ENCODE measurements at places on chromosomes 12 and 14.

GRCh38 chr14:91980157-91980556 lies 32.7 kb upstream of the FBLN5 start:
- no peak for DNase-seq

GRCh38 chr14:86858031-86858430 lies 1135.0 kb downstream of the GALC start:
- no peak for DNase-seq

GRCh38 chr12:104108755-104109445 lies 29.1 kb downstream of the NFYB start:
- peak; percentile 90 for DNase-seq

- no peak for DNase-seq
Measured at GRCh38 chr12:92432724-92433441, 269.9 kb upstream of the PLEKHG7 start.

DNA sequence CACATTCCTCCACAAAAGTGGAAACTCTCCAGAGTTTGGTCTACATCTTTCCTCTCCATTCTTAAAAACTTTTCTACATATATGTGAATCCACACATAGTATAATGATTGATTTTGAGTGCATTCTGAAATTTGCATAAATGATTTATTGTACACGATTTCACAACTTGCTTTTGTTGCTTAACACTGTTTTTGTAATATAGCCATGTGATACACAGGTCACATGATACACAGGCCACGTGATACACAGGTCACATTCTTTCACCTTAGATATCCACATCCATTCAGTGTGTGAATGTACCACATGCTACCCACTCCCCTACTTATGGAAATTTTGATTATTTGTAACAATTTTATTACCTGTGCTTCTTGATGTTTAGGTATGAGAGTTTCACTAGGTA lies 319.1 kb downstream of the ZFP36L1 start:
- DNase-seq, result no peak

DNA sequence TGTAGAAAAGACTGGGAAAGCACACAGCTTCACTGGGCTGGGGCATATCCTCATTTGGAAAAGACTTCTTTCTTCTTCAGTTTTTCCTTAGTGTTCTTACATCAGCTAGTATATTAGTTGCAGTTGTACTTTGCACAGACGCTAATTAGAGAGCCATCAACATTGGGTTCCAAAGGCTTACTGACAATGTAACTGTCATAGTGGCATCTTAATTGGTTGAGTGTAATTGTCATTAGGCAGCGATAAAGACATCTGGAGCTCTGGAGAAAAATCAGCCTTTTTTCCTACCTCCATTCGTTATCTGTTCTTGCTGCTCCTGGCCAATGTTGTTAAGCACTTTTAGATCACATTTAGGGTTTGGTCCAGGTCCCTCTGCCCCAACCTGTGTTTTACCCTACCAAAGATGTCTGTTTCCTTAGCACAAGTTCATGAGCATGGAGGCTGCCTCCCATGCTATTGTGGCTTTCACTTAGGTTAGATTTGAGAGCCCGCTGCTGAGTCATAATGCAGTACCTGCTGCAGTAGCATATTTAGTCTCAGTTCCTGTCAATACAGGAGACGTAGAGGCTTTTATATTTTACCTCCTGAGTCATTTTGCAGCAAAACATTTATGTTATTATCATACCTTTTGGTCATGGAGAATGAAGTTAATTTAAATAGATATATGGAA lies 49.2 kb downstream of the FBXW8 start:
- peak; percentile 42 for DNase-seq

DNA sequence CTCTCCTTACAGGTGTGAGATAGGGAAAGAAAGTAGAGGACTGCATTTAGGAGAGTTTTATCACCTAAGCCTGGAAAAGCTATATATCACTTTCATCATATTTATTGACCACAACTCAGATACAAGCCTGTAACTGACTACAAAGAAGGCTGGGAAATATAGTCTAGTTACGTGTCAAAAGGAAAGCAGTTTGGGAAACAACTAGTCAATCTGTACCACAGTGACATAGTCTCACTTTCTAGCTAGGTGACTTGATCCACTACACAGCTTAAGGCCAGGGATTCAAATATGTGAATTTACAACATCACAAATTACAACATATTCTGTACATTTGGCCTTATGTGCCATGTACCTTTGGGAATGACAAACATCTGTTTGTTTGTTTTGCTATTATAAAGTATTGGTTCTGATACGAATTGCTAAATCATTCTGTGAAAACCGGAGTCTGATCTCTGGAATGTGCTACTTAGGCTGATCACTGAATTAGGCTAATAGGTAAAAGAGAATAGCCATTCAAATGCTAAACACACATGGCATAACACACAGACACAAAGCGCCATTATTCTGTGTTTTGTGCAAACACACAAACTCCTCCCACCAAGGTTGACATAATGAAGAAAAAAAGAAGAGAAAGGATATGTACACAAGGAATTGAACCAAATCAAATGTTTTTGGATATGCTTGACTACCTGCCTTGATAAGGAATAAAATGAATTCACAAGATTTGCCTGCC lies 279.8 kb downstream of the DUSP6 start:
- no peak for DNase-seq

- no peak for DNase-seq
Measured at GRCh38 chr12:101186291-101186690, 23.7 kb downstream of the SLC5A8 start.

- no peak for DNase-seq
Measured at GRCh38 chr12:7716381-7716780, 5.1 kb downstream of the DPPA3 start.

- no peak for DNase-seq
Measured at GRCh38 chr14:51996148-51996746, 6.9 kb downstream of the RTRAF start.

GRCh38 chr14:25803386-25804018 lies 753.6 kb upstream of the STXBP6 start:
- no peak for DNase-seq

DNA sequence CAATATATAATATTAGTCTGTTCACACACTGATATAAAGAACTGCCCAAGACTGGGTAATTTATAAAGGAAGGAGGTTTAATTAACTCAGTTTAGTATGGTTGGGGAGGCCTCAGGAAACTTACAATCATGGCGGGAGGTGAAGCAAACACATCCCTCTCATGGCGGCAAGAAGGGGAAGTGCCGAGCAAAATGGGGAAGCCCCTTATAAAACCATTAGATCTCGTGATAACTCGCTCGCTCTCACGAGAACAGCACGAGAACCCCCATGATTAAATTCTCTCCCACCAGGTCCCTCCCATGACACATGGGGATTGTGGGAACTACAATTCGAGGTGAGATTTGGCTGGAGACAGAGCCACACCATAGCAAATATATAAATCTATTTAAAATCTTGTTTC lies 269.8 kb downstream of the ATP23 start:
- no peak for DNase-seq

DNA sequence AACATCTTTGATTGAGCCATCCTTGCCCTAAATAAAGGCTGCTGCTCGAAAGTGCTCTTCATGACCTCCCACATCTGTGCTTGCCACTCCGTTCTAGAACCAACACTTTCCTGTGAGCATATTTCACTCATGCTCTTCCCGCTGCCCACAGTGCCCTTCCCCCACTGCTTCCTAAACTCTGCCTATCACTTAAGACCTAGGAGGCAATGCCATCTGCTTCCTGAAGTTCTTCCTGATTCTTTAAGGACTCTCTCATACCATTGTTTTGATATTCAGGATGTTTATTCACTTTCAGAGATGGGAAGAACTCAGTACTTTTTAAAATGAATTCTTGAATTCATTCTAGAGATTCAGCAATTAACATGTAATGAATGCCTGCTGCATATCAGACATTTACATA lies 49.9 kb downstream of the ZFYVE21 start:
- no peak for DNase-seq

GRCh38 chr12:4275870-4276301 lies 2.3 kb downstream of the CCND2 start:
- no peak for DNase-seq

GRCh38 chr12:49903700-49904423 lies at the start of gene FAIM2:
Gene FAIM2 (minus strand): TSS chr12:49903900. CDS start chr12:49903792, 108 bp downstream.
- DNase-seq, result peak; percentile 89

DNA sequence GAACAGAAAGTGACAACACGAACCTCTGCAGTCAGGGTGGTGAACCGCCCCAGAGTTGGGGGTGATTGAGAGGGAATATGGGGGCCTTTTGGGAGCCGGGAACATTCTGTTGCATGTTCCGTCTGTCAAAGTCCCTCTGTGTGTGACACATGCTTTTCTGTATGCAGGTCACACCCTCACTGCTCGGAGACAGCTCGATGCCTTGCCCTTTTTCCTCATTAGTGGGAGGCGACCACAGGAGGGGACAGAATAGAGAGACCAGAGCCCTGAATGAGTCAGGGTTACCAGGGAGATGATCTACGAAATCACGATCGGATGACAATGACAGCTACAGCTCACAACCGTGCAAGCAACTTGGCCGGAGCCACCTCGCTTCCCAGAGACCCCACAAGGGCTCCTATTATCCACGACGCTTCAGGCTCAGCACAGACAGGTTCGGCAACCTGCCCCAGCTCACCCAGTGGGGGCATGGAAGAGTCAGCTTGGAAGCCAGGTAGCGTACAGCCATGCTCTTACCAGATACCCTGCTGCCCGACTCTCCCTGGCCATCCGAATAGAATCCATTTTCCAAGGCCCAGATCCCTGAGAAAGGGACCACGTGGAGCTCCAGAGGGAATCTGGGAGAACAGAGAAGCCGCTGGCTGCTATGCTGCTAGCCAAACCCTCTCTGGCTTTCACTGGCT lies 38.8 kb downstream of the TESC start:
- DNase-seq, result peak; percentile 64

- no peak for DNase-seq
Measured at GRCh38 chr12:120241561-120242274, 23.8 kb downstream of the PXN start.

DNA sequence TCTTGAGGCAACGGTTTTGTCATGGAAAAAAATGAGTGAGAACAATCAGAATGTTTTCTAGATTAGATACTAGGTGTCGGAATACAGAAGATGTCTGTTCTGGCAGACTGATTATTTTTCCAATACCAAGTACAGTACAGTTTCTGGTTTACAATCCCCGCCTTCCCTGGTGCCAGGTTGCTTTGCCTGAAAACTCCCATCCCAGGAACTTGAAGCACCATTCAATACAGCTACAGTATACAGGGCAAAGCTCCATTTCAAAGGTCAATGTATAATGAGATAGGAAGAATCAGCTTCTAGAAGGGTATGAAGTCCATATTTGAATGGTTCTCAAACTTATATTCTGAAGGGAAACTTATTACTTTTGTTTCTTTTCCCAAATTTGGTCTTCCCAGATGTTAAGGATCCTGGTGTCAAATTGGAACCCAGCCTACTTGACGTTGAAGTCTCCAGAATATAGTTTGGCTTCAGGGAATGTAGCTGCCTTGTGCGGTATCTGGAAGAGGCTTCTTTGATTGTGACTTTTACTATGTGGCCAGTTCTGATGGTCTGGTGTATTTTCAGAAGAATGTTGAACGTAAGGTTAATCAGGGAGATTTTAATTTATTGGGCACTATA lies 238.0 kb upstream of the ATP2B1 start:
- no peak for DNase-seq

DNA sequence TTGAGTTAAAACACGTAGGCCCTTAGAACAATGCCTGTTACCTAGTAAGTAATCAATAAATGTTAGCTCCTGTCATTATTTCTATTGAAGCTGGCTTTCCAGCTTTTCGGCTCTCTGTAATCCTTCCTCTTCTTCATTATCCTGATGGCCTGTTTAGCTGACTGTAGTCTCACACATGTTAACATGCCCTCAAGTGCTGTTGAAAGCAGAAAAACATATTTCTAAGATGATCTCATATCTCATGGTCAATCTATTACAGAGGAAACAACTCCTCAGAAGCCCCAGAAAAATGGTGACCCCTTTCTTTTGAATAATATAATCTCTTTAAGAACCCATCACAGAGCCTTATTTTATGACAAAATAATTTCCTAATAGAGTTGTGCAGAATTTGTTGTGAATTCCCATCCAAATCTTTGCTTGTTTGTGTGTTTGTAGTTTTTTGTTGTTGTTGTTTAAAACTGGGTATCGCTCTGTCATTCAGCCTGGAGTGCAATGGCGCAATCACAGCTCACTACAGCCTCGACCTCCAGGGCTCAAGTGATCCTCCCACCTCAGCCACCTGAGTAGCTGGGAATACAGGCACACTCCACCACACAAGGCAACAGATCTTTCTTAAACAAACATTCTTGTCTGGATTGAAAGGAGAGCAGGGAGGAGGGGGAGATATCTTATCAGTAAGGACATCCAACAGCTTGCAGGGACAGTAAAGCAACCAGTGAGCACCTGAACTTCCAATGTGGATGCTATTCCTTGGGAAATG lies 242.5 kb upstream of the CAND1 start:
- no peak for DNase-seq

- DNase-seq, result no peak
Measured at GRCh38 chr14:76097547-76097946, 54.2 kb upstream of the GPATCH2L start.

DNA sequence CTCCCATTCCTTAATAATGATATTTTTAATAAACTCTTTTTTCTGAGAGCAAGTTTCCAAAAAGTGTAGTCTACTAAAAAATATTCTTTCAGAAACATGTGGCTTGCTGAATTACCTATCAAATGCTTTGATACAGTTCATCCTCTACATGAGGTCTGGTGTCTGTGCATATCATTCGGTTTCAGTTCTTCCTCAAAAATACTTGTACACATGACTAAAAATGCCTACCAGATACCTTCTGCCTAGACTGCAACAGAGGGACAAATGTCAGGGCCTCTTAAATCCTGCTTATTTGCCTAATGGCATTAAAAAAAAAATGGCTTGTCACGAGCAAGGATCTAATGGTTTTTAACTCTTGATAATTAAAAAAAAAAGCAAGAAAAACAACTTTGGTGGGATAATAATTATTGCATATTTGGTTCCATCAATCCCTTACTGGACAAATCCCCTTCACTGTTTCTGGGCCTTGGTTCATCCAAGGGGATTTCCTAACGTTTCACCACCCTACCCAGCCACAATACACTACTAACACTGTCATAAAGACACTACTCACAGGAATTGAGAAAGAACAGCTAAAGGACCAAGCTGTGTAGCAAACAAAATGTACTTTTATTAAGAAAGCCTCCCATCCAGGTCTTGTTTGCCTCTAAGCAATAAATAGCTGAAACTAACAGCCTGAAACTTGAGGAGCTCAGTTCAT lies 45.7 kb downstream of the PARP11 start:
- no peak for DNase-seq

GRCh38 chr14:32588448-32589320 lies 259.6 kb downstream of the AKAP6 start:
- DNase-seq, result no peak

DNA sequence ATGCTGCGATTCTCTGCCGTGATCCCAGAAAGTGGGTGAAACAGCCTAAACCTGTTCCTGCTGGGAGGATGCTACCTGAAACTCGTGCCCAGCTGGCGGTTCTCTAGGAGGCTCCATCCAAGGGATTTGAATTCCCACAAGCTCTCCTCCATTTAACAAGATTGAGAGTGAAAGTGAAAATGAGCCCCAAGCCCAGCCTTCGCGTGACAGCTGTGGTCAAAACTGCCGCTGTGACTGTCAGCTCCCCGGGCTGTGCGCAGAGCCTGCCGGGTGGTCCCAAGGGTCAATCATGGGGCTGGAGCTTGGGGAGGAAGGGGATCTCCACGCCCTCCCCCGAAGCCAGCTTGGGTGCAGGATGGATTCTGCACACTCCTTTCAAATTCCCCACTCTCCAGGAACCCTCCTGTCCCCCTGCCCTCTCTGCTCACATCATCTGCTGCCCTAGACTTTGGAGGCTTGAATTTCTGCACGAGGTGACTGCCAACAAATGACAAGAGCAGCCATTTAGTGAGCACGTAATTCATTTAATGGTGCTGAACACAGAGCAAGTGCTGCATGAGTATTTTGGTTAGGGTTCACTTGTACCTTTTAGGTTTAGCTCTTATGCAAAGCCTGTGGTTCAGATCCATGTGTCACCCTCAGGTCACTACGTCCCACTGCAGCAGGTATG lies 5.3 kb downstream of the ASB2 start:
- DNase-seq, result no peak

All from head of caudate nucleus (tissue), 42 donors.